ENCODE measurements at places on chromosomes 2 and 18. TPM values are rescaled to one million over a fixed set of nuclear protein-coding genes. Genes with fewer than 3 reads are reported as not detected.

TMEM200C gene
- 2.2 TPM for total RNA-seq

DCDC2C gene
- 0.48 TPM for total RNA-seq

FMNL2 gene
- 77.6 TPM for total RNA-seq

TSPYL6 gene
- total RNA-seq: 0.16 TPM

VSNL1 gene
- 1.7 TPM for total RNA-seq

SCN9A gene
- total RNA-seq: 32.9 TPM

- DNase-seq: no peak
Measured at GRCh38 chr2:161133366-161133765, 26.9 kb upstream of the TANK start.

DNA sequence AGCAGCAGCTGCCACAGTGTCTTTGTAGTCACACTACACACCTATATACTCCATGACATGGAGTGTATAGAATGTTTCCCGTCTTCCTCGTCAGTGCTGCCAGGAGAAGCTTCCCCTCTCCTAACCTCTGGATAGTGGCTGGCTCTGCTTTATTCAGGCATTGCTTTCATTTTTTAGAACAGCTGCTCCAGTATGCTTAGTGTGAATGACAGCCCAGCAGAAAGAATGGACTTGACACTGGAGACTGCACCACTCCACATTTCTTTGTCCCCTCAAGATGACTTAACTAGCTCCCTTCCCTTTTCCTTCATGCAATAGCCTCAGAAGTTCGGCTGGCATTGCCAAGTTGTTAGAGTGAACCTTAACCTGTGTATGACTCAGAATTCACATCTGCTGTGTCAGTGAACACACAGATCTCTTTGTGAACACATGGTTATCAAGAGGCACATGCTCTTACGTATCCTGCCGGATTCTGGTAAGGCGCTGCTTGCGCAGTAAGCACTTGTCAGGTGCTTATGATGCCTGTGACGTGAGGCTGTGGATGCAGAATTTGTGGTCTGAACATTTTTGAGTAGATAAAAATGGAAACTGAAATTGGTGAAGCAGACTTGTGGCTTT, 73.9 kb downstream of the NEDD4L start:
- no peak for DNase-seq

- no peak for DNase-seq
Measured at GRCh38 chr2:207254591-207255464, 89.1 kb upstream of the KLF7 start.

- no peak for DNase-seq
Measured at GRCh38 chr2:176149939-176150583, 1.3 kb upstream of the HOXD4 start.

GRCh38 chr2:18132697-18133096, 254.2 kb downstream of the KCNS3 start:
- DNase-seq: no peak

GRCh38 chr2:222470802-222471468, 46.6 kb downstream of the SGPP2 start:
- DNase-seq: no peak

DNA sequence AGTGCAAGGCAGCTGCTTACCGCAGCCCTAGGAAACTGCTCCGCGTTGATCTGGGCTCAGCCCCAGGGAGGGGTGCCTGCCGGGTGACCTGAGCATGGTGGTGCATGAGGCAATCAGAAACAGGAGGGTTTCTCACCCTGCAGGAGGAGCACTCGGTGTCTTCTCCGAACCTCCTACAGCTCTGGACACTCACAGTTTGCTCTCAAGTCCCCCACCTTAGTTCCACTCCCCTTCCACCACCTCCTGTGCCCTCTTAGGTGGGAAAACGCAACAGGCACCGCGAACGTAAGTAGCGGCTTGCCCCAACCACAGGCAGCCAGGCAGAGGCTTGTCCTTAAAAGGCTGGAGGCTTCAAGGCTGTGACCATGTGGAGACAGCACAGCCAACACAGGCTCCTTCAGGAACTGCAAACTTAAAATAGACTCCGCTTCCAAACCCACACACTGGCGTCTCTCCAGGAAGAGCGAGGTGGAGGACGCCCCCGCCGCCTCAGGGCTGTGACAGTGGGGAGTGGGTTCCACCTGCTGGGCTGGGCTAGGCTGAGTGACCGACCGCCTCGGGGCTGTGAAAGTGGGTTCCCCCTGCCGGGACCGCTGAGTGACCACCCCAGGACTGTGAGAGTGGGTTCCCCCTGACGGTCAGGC, 71.6 kb downstream of the NDUFA10 start:
- no peak for DNase-seq

GRCh38 chr2:69685321-69686048, 41.9 kb upstream of the AAK1 start:
- DNase-seq: no peak

GRCh38 chr2:60355849-60356261, 197.6 kb downstream of the BCL11A start:
- DNase-seq: no peak

DNA sequence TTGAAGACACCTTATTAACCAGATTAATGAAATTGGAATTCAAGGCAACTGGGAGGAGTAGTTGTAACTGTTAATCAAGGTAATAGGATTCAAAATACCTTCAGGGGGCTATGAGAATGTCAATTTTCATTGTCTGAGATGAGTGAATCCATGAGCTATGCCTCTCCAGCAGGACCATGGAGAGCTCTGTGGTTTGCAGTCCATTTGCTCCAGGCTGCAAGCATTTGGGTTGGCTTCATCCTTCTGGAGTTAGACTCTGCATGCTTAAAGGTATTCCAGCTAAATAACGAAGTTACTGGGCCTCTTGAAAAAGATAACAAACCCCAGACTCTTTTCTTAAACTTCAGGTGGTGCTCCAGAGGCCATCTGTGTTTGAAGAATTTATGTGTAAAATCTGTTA, 207.1 kb upstream of the SLC8A1 start:
- DNase-seq: no peak

DNA sequence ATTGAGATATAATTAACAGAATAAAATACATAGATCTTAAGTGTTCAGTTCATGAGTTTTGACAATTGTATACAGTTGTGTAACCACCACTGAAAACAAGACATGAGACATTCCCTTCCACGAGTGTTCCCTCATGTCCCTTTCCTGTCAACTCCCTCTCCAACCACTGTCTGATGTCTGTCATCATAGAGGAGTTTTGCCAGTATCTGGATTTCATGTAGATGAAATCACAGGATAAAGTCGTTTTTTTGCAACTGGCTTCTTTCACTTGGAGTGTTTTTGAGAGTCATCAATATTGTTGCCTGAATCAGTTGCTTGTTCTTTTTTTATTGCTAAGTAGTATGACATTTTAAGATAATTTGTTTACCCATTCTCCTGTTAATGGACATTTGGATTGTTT, 52.7 kb downstream of the RBMS1 start:
- DNase-seq: no peak

DNA sequence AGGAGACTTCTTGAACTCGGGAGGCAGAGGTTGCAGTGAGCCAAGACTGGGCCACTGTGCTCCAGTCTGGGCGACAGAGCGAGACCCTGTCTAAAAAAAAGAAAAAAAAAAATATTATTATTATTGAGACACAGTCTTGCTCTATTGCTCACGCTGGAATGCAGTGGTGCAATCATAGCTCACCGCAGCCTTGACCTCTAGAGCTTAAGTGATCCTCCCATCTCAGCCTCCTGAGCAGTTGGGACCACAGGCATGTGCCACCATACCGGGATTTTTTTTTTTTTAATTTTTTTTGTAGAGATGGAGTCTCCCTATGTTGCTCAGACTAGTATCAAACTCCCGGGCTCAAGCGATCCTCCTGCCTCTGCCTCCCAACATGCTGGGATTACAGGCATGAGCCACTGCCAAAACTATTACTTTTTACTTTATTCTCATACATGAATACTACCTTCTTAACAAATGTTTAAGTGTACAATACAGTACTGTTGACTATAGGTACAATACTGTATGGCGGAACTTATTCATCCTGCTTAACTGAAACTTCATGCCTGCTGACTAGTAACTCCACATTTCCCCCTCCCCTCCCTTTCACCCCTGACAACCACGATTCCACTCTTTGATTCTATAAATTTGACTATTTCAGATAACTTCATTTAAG, 15.5 kb downstream of the FBXO11 start:
- no peak for DNase-seq

DNA sequence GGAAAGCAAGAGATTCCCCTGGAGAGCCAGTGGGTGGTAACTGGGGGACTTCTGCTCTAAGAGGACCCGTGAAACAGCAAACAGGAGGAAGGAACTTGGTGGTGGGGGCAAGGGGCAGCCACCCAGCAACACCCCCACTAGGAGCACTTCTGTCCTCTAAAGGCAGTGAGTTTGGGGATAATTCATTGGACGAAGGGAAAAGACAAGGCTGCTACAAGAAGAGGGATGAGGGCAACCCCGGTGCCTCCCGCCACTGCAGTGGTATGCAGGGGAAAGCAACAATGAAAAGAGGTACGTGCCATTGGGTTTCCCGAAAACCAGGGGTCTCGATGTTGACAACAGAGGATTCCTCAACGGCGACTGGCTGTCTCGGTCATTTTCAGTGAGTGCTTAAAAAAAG, 9.1 kb downstream of the RPL31 start:
- DNase-seq: no peak

DNA sequence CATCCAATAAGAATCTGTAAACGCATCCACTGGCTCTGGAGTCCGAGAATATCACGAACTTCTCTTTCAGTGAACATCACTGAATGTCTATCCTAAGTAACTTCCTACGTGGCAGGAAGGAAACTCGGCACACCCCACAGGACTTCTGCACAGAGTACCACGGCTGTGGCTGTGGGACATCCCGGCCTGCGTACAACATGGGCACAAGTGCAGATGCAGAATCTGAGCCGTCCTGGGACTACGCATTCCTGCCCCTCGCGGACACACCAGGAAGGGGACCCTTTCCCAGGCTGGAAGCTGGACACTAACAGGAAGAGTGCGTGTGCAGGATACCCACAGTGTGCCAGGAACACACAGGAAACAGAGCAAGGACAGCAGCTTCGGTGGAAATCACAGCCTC, 60.6 kb downstream of the ZNF516 start:
- no peak for DNase-seq

DNA sequence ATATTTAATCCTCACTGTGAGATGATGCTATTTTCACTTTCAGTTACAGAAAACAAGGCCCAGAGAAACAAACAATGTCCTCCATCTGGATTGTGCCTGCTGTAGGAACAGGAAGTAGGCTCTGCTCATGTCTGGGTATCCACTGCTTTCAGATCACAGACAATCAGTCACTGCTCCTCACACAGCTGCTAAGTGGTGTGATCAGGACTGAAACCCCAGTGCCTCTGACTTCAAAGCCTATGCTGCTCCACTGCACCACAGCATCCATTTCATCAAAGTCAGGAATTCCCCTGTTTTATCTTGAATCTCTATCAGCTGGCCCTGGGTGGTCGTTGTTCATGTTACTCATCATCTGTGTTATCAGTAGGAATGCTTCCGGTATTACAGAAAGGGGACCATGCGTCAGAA, 303.8 kb upstream of the TRIB2 start:
- DNase-seq: no peak

DNA sequence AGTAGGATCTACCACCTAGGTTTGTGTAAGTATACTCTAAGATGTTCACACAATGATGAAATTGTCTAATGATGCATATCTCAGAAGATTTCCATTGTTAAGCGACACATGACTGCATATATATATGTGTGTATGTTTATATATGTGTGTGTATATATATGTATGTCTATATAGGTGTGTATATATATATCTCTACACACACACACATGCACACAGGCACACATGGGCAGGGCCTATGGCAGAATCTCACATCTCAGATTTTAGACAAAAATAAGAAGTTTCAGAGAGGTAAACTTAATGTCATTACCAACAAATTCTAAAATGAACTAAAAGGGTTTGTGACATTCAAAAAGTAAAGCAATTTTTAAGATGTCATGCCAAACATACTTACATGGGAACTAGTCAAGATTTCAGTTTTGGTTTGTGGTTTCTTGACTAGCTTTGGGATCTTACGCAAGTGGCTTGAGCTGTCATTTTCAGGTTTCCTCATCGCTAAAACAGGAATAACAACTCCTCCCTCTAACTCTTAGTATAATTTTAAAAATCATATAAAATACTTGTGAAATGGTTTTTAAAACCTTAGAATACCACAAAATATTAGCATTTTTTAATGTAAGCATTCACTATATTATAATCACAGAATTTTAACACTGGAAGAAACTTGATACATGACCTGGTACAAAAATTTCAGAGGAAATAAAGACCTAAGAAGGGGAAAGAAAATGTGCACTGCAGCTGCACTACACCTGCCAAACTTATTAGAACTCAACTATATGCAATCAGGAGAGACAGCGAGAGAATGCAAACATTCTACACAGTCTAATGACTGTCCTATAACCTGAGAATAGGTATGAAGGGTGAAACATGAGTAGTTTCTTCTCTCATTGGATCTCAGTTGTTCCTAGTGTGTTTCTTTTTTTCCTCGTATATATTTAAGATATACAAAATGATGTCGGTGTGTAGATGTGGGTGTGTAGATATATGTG, 75.7 kb downstream of the TTC21B start:
- no peak for DNase-seq

DNA sequence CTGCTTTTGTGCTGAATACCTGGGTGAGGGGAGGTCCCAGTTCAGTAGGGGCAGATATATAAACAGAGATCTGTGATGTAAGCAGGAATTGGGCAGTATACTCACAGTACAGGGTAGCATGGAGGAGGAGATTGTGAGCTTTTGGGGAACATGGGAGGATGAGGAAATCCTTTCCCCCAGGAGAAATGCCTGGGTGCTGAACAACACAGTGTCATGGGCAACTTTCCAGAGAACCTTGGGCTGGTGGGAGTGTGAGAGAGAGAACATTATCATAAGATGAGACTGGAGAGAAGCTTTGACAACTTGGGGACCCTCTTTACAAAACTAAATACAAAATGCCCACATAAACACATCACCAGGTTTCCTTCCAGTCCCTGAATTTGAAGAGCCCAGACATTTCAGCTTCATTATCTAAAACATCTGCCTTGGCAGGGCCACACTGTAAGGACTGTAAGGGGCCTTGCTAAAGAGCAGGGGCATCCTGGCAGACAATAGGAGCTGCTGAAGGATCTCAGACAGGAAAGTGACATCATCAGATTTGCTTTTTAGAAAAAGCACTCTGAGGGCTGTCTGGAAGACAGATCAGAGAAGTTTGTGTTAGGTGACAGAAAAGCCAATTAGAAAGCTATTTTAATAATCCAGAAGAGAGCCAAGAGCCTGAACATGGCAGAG, 303.1 kb upstream of the FBXO11 start:
- no peak for DNase-seq

- DNase-seq: no peak
Measured at GRCh38 chr2:118131771-118132170, 43.5 kb downstream of the INSIG2 start.
